ENCODE measurements at places on chromosomes 7 and 10.

DNA sequence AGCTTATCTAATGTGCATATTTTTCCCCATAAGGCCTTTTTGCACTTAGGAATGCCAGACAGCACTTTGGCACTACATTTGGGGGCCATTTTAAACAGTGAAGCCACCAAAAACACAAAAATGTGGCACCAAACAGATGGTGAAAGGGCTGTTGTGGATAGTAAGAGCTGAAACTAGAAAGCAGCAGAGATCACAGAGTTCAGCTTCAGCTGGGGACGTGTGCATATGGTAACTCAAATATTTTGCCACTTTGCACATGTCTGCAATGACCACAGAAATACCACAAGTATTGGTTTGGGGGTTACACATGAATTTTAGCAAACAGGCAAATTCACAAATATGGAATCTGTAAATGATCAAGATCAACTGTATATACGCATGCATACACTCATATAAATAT is 72.8 kb downstream of the PODXL start:
- no peak for DNase-seq

GRCh38 chr7:74187915-74188675 is 13.9 kb downstream of the EIF4H start:
- no peak for DNase-seq

GRCh38 chr10:26840938-26841732 is 19.6 kb downstream of the ABI1 start:
- DNase-seq = no peak

GRCh38 chr10:14736600-14737081 is 38.1 kb downstream of the FAM107B start:
- DNase-seq = no peak

DNA sequence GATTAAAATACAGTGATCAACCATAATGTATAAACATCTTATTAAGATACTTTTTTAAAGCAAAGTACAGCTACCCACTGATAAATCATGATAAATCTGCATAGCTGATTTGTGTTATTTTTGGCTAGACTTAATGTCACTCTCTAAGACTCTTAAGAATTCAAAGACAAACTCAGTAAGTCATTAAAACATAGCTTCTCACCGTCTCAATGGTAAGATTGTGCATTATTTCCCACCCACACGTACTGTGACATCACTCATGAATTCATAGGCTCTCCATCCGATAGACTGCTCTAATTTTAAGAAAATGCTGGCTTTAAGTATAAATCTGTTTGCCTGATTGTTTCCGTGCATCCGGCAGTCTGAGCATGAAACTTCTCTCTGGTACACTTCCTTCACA is 266.1 kb downstream of the GLI3 start:
- no peak for DNase-seq

- DNase-seq = no peak
Observed at GRCh38 chr7:2242541-2243429, 759 bp downstream of the NUDT1 start.

DNA sequence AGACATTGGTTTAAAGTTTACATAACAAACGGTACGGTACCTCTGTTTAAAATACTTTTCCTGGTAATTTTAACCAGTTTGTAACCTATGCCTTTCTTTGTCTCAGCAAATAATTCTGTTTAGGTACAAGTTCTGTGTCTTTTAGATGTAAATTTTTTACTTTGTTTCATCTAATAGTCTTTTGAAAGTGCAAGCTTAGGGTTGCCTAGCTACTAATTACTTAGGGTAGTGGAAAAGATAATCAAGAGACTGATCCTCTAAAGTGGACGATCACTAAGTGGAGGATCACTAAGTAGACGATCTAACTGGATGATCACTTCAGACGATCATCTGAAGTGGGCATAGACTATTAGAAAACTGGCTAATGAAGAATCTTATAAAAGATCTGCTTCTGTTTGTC is 16.1 kb upstream of the FKBP9 start:
- DNase-seq = no peak

- DNase-seq = no peak
Observed at GRCh38 chr10:43946445-43946844, 297.8 kb upstream of the ZNF32 start.

GRCh38 chr7:27941522-27941921 is 201.6 kb downstream of the TAX1BP1 start:
- DNase-seq = no peak

DNA sequence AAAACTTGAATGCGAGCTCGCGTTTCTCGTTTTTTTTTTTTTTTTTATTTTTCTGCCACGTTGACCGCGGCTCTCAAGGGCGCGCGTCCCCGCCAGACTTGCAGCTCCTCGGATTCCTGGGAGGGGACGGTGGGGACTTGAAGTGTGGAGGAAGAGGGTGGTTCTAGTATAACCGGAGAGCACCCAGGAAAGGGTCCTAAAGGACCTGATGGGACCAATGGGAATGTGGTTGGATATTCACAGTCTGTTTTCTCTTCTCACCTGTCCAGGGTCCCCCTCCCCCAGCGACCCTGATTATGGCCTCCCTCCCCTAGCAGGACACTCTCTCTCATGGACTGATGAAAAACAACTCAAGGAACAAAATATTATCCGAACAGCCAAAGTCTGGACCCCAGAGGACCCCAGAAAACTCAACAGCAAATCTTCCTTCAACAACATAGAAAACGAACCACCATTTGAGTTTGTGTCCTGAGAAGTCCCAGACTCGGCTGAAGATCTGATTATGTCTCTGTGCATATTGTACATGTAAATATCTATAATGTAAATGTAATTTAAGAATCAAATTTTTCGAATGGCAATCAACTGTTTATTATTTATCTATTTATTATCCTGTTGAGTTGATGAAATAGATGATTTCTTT is 1.4 kb downstream of the PTF1A start:
- no peak for DNase-seq

GRCh38 chr7:50803359-50804337 is 21.0 kb upstream of the GRB10 start:
- DNase-seq = no peak

DNA sequence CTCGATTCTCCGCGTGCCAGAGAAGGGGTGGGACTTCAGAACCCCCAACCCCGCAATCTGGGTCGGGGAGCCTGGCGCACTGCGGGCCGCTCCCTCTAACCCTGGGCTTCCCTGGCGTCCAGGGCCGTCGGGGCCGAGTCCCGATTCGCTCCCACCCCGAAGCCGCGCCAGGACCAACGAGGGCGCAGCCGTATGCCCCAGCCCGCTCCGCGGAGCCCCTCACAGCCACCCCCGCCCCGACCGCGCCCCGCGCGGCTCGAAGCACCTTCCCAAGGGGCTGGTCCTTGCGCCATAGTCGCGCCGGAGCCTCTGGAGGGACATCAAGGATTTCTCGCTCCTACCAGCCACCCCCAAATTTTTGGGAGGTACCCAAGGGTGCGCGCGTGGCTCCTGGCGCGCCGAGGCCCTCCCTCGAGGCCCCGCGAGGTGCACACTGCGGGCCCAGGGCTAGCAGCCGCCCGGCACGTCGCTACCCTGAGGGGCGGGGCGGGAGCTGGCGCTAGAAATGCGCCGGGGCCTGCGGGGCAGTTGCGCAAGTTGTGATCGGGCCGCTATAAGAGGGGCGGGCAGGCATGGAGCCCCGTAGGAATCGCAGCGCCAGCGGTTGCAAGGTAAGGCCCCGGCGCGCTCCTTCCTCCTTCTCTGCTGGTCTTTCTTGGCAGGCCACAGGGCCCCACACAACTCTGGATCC is at the start of gene LEP:
LEP (plus strand) TSS at position 583 of the 691 bp plus-strand sequence. CDS start 10,741 bp downstream, outside the sequence.
- no peak for DNase-seq

DNA sequence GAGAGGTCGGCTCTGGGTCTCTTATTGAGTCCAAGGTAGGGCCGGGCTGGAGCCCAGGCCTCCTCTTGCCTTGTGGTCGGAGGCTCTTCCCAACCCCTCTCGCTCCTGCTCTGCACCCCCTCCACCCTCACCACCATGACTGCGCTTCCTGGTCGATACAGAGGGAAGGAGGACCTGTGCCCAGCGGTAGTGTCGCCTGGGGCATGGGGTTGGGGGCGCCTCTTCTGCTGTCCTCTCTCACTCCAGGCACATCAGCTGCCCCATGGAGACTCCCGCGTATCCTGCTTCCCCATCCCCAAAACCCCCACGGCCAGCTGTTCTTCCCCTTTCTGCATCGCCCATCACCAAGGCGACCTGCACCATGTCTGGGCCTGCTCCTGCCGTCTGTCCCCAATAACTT is 44.4 kb downstream of the TMEM270 start:
- DNase-seq = no peak

DNA sequence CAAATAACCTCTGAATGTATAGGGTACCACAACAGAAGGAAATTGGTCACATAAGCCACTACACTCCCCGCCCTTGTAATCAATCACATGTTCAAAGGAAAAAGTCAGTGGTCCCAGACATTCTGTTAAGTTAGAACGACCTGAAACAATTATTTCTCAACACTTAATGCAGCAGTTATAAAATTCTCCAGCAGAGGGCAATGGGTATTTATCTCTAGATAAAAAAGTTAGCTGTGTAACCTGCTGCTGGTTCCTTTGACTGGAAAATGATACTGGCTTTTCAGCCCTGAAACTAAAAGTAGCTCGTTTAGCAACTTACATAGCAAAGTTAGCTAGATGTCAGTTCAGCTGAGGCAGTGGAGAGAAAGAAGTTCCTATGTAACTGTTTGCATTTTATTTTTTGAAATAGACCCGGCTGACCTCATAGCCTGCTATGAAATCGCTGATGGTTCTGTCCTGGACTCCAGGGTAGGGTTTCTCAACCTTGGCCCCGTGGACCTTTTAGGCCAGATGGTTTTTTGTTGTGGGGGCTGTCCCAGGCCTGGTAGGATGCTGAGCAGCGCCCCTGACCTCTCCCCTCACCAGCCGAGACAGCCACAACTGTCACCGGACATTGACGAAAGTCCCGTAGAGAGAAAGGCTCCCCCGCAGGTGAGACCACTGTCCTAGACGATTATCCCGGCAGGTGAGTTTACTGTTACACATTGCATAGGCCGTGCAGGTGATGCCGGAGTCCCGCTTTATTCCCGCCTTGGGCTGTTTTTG is 40.2 kb upstream of the PROSER2 start:
- DNase-seq = peak; percentile 56

GRCh38 chr10:105797234-105797890 is 1156.3 kb downstream of the SORCS3 start:
- peak; percentile 21 for DNase-seq

DNA sequence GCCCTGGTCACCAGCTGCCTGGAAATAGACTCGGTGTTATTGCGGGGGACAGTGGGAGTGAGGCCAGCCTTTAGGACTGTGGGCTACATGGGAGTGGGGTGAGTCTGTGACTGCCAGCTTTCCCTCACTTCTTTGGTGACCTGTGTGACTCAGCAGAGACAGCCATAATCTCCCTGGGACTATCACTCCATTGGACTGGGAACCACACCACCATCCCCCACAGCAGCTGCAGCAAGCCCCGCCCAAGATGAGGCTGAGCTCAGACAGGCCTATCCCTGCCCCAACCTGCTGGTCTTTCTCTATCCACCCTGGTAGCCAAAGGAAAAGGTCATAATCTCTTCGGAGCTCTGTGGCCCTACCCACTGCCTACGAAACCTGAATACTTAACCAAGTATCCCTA is 263.2 kb downstream of the FZD1 start:
- DNase-seq = no peak

- no peak for DNase-seq
Observed at GRCh38 chr7:139791316-139791715, 13.5 kb upstream of the HIPK2 start.

DNA sequence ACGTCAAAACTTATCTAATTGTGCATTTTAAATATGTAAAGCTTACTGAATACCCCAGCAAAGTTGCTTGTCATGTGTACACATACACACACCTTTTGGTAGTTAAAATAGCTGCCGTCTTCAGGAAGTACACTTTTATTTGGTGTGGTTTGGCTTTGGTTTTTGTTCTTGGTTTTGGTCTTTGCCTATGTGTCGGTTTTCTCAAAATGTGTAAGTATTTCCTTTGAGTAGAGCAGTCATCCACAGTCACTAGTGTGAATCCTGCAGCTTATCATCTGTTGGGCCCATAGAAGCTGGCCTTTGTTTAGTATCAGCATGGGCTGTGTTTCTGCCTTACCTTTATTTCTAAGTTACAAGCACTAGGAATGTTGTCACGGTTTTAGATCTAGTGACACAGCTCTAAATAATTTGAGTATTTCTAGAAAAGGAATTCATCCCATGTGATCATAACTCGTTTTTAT is 35.3 kb downstream of the NET1 start:
- DNase-seq = no peak

GRCh38 chr10:127736222-127736914 is 617 bp upstream of the FOXI2 start:
- no peak for DNase-seq

DNA sequence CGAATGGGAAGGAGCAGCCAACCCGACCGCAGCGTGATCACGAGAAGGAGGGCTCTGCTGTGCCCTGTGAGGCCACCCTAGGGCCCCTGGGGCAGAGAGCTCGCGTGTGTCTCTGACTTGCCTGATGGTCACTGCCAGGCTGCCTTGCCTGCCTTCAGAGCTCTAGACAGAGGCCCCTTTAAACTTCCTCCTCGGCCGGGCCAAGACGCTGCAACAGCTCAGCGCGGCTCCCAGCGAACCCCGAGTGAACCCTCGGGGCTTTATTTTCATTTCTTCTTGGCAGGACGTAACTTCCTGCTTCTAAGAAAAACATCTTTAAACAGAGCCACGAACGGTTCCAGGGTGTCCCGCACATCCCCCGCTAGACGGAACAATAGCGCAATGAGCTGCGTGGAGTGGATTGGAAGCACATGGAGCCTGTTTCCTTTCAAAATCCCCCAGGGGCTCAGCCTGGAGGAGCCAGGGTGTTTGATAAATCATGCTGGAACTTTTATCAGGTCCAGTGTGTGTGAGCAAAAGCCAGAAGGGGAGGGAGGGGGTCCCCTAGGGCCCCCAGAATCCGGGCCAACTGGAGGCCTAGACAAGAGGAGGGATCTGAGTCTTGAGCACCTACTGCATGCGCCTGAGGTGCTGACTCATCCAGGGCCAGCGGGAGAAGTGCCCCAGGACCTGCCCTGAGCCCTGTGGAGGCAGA is 134.1 kb upstream of the GDF10 start:
- no peak for DNase-seq

- peak; percentile 27 for DNase-seq
Observed at GRCh38 chr10:25175527-25176420, 973 bp downstream of the GPR158 start.

DNA sequence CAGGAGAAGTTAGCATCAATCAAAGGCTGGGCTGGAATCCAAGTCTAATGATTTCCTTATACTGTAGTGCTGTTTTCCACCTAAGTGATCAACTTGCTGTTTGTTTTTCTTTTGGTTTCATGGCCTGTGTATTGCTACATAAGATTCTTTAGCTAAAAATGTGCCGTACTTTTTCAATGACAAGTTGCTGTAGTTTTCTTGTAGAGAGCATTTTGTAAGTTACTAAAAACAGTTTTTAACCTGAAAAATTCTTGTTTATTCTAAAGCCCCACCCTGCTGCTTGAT is 1.3 kb downstream of the HELLS start:
- no peak for DNase-seq

DNA sequence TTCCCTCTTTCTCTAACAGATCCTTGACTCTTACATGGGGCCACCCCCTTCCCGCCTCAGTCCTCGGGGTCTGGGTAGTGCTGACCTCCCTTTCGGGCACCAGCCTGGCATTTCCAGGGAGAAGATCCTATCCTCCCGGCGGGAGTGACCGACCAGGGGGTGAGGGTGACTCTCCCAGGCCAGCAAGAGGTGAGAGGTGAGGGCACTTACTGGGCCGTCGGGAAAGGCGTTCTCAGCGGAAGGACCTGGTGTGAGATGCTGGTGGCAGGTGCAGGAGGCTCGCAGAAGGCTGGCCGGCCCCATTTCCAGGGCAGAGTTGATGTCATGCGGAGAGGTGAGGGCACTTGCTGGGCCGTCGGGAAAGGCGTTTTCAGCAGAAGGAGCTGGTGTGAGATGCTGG is 4.2 kb upstream of the FOXL3 start:
- no peak for DNase-seq

GRCh38 chr10:43692051-43692825 is 43.6 kb upstream of the ZNF32 start:
- no peak for DNase-seq

Data from neuronal stem cell (in vitro differentiated cells).